COLO829 (cell line): ENCODE measurements at places on chromosomes 2 and 18.

DNA sequence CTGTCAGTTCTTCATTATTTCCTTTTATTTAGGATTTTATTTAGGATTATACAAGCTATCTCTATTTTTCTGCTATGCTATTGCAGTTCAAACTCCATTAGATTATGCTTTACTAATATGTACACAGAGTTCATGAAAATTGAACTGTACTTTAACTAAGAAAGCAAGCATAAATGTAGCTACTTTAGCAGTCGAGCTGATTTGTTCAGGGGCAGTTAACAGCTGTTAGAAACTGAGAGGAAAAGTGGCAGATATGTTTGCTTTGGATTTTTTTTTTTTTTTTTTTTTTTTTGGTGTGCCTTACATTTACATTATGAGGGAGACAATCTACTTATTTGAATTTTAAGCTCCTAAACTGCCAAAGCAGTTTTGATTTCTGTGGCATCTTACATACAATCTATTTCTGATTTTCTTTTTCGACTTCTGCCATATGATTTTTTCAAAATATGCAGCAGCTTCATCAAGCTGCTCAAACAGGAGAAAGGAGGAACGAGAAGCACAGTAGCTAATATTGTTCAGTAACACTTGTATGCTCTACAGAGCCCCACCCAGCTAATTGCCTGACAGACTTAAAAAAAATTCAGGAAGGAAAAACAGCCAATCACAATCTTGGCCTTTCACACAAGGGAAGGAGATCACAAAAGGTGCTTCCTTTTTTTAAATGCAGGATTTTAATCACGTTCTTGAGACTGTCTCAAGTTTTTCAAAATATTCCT is 233.4 kb upstream of the SIX3 start:
- peak; percentile 26 for DNase-seq

GRCh38 chr2:70381235-70381634 is 79.4 kb upstream of the FAM136A start:
- no peak for DNase-seq

DNA sequence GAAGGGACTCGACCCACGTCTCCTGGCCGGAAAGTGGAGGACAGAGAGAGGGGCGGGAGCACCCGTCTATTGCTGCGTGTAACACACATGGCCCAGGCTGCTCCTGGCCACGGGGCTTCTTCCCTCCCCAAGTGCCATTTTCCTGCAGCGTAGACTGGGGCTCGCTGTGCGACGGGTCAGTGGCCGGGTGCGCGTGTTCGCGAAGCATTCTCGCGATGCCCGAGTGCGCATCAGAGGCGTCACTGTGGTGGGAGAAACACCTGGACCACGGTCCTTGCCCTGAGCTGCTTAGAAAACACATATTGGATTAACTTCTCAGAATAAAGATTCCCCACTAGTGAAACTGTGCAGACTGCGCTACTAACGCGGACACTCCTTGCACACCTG is 200.8 kb downstream of the EIPR1 start:
- no peak for DNase-seq

GRCh38 chr18:22538426-22538825 is 120.7 kb upstream of the CTAGE1 start:
- DNase-seq, result no peak

- DNase-seq, result no peak
Observed at GRCh38 chr2:64941801-64942200, 47.4 kb upstream of the SLC1A4 start.
